ENCODE measurements at places on chromosomes 5 and 9. TPM values are rescaled to one million over a fixed set of nuclear protein-coding genes. Genes with fewer than 3 reads are reported as not detected.
A peak's percentile ranks its signal among the peaks of the same experiment; 100 is the strongest.

The OR1Q1 gene
- not detected for total RNA-seq

The IL33 gene
- 3.3 TPM for total RNA-seq

The ERMP1 gene
- total RNA-seq: 11.5 TPM

DNA sequence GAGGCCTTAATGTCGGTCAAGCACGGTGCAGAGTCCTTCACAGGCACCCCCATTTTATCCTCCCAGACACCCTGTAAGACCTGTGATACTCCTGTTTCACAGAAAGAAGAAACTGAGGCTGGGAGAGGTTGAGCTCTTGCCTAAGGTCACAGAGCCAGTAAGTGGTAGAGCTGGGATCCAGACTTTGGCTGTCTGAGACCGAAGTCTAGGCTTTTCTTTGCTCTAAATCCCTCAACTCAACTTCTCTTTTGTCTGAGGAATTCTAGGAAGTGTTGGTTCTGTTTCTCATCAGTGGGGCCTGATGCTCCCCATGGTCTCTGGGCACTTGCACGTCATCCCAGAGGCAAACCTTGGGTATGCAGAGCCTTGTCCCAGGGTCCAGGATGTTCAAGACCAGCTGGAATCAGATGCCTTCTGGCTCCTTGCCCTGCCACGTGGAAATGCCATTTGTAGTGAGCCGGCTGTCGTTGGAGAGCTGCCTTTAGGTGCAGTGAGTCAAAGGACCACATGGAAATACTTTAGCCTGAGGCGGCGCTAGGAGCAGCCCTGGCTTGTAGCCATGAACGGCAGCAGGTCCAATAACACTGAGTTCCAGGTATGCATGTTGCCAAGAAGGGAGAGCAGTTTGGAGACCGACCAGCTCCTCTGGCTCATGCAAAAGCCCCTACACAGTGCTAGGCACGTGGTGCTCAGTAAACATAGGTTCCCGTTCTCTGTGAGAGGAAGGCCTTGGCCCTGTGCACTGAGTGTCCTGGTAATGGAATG, 9.2 kb downstream of the DCANP1 start:
- peaks cover 5% of the 10 kb centered on the region for H3K27me3 ChIP-seq
- no peak for DNase-seq
- no peaks in the 10 kb centered on the region for H3K36me3 ChIP-seq
- H3K27ac ChIP-seq: no peak overlapping the region
- no peak overlapping the region for H3K4me3 ChIP-seq

DNA sequence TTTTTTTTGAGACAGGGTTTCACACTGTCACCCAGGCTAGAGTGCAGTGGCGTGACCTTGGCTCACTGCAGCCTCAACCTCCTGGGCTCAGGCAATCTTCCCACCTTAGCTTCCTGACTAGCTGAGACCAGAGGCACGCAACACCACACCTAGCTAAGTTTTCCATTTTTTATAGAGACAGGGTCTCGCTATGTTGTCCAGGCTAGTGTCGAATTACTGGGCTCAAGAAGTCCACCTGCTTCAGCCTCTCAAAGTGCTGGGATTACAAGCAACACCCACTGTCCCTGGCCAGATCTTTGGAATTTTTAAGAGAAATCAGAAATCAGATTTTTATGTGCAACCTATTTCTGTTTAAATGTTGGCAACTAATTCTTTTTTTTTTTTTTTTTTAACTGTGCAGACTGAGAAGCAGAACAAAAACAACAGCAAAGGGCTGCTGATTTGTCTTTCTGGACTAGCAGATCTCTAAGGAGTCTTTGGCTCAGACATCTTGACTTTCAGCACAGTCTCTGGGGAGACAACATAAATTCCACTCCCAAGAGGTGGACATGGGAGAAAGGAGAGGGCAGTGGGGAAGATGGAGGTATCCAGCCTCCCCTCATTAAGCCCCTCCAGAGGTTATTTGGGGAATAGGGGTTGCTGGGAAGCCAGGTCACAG, 54.4 kb upstream of the FABP6 start:
- H3K4me1 ChIP-seq: peaks cover 34% of the 10 kb centered on the region
- no peaks in the 10 kb centered on the region for H3K36me3 ChIP-seq
- no peak for DNase-seq
- peak overlapping the region; percentile 86 for H3K27ac ChIP-seq
- H3K4me3 ChIP-seq: peak overlapping the region; percentile 20
- H3K27me3 ChIP-seq: no peaks in the 10 kb centered on the region

The CD74 gene
- not detected for total RNA-seq

GRCh38 chr5:104128348-104128747, 565.8 kb upstream of the NUDT12 start:
- no peak overlapping the region for H3K4me3 ChIP-seq
- H3K27me3 ChIP-seq: no peaks in the 10 kb centered on the region
- no peaks in the 10 kb centered on the region for H3K36me3 ChIP-seq
- no peaks in the 10 kb centered on the region for H3K4me1 ChIP-seq
- DNase-seq: no peak

The ZNF366 gene
- total RNA-seq: not detected

DNA sequence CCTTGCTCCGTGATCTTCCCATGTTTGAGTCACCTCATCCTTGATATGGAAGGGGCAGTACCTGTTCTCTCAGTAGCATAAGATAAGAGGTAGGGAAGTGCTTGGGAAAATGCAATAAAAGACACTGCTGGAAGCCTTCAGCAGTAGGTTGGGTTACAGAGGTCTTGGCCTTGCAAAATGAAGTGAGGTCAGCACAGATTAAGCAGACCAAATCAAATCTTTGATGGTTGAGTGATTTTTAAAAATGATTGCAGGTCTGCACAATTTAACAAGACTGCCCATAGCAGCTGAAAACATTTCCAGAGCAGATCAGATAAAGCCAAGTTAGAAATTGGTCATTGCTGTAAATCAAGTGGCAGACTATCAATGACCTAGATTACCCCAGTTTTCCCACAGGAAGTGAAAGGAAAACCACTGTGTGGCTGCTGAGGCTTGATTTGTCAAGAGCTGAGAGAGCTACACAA, 32.9 kb downstream of the PALM2AKAP2 start:
- H3K4me1 ChIP-seq: peaks cover 5% of the 10 kb centered on the region
- H3K4me3 ChIP-seq: no peak overlapping the region
- H3K36me3 ChIP-seq: no peaks in the 10 kb centered on the region
- no peak overlapping the region for H3K27ac ChIP-seq

The CD14 gene
- 0.48 TPM for total RNA-seq

- no peak for DNase-seq
- no peak overlapping the region for H3K4me3 ChIP-seq
- no peaks in the 10 kb centered on the region for H3K36me3 ChIP-seq
- no peaks in the 10 kb centered on the region for H3K4me1 ChIP-seq
- H3K27me3 ChIP-seq: no peaks in the 10 kb centered on the region
- no peak overlapping the region for H3K27ac ChIP-seq
Measured at GRCh38 chr5:98365126-98365525, 408.3 kb upstream of the RGMB start.

The LTC4S gene
- total RNA-seq: 0.58 TPM

The THOC3 gene
- total RNA-seq: 67.0 TPM

DNA sequence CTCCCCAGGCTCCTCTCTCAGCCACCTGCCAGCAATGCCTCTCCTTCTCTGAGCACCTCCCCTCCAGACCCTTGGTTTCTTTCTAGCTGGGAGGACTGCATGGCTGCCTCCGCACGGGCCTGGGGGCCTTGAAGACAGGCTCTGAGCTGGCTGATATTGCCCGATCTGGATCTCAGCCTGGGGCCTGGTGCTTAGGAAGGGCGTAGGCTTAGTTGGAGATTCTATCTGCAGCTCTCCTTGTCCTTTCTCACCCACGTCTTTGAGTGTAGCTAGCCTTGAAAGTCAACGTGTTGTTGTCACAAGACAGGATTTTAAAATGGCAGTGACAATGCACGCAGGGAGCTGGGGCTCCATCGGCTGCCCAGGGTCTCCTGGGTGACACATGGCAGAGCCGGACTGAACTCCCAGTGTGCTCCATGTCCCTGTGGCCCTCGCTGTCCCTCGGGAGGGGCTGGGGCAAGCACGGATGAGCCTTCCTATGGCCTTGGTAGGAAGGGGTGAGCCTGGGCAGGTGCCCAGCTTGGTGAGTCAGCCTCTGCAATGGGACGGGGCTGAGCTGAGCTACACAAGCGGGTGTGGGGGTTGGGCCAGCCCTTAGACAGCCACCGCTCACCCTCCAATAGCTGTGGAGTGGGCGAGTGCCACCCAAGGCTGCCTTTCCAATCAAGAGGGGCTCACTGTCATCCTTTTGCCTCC, 9.4 kb downstream of the ADAMTSL2 start:
- no peak overlapping the region for H3K27ac ChIP-seq
- no peak overlapping the region for H3K4me3 ChIP-seq
- H3K4me1 ChIP-seq: no peaks in the 10 kb centered on the region
